ENCODE measurements at places on chromosomes 7 and 10.
A peak's percentile ranks its signal among the peaks of the same experiment; 100 is the strongest.

GRCh38 chr7:45021604-45022296, 21.7 kb downstream of the CCM2 start:
- peak; percentile 63 for DNase-seq

DNA sequence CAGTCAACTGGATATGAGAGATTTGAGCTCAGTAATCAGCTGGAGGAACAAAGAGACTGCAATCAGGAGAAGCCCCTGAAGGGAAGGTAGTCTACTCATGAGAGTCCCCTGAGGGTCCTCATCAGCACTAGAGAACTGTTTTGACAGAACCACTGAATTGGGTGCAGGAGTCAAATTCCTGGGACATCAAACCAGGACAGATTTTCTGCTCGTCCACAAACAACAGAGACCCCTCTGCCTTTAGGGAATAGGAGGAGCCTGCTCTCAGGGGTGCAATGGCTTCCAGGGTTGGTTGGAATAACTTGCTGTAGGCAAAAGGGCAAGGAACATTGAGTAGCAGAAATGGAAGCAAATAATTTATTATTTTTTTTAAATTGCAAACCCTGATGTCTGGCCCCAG, 21.9 kb upstream of the NEUROD6 start:
- DNase-seq: no peak

GRCh38 chr10:117945651-117946050, 101.1 kb downstream of the RAB11FIP2 start:
- DNase-seq: no peak

DNA sequence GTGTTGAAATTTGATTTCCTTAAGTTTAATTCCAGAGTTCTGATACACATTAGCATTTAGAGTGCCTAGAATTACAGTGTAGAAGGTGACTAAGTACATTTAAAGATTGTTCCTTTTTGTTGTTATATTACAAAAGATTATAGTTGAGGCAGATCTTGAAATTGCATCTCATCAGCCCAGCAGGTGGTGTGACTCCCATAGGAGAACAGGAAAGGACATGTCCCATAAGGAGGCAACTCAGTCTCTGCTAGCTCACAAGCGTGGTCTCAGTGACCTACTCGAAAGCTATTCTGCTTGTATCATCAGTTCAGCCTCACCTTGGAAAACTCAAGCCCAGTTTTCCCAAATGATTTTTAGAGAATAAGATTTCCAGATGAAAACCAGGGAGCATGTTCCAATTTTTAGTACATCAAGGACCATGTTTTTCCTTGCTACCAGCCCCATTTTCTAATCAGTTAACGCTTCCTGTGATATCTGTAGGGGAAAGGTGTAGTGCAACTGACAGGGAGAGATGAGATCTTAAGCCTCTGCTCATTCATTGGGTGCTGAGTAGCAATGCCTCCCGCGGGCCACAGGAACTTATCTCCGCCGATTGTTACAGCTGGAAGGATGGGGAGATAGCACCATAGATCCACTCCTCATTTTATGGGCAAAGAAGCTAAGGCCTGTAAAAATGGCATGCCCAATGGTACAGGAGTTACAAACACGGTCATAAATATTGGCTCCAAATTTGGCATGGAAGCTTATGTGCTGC, 1.1 kb upstream of the GNAI1 start:
- no peak for DNase-seq

DNA sequence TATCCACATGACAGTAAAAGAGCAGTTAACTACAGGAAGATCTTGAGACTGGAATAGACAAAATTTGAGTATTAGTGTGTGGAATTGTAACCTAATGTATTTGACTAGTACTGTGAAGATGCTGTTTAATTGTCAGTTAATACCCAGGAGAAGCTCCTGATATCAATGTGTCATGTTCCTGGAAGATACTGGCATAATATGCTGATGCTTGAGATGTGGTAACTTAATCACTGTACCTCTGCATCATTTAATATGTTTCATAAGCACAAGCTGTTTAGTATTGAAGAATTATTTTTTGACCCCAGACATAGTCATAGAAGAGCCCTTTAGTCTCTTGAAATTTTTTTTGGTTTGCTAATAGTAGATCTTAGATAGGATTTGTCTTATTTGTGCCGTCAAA, 15.4 kb downstream of the CCSER2 start:
- DNase-seq: no peak

- no peak for DNase-seq
Observed at GRCh38 chr7:56537477-56537876, 421.3 kb upstream of the NUPR2 start.

DNA sequence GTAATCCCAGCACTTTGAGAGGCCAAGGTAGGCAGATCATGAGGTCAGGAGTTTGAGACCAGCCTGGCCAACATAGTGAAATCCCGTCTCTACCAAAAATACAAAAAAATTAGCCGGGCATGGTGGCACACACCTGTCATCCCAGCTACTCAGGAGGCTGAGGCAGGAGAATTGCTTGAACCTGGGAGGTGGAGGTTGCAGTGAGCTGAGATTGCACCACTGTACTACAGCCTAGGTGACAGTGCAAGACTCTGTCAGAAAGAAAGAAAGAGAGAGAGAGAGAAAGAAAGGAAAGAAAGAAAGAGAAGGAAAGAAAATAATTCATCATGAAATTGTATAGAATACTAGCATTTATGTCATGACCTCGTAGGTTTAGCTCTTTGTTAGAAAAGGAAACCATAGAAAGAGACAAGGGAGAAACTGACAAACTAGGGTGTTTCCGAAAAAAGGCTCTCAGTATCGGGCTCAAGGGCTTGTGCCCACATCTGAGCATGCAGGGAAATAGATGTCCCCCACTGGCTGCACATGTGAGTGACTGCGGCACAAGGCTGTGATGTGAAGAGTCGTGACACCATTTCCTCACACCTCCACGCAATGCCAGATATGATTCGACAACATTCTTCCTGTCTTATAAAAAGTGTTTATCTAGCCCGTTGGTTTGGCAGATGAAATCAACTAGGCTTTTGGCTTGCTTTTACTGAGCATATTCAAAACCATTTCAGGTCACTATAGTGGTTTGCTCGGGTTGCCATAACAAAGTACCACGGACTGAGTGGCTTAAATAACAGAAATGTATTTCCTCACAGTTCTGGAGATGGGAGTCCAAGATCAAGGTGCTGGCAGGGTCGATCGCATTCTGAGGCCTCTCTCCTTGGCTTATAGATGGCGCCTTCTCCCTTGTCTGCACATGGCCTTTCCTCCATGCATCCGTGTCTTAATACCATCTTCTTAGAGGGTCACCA, 2.0 kb downstream of the SRGN start:
- DNase-seq: no peak

GRCh38 chr10:75228834-75229233, 6.9 kb downstream of the COMTD1 start:
- no peak for DNase-seq
